ENCODE measurements at places on chromosomes 1 and 21.

DNA sequence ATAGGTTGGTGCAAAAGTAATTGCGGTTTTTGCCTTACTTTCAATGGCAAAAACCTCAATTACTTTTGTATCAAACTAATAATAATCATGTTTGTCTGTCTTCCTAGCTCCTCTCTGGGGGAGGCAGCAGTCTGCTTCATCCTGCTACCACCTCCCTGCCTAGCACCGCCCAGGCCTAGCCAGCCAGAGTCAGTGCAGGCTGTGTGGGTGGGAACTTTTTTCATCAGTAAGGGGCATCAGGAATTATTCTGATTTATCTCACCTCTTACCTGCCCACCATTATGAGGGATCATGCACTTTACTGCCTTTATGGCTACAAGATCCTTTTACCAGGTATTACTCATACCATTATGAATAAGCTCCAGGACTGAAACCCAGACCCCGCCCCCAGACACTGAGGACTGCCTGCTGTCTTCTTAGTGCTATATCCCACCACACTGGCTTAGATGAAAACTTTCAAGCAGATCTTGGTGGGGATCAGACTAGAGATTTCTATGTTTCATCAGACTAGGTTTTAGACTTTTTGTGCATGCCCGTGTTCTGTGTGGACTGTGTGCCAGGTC, 116.4 kb downstream of the PBX1 start:
- DNase-seq = no peak

- peak; percentile 78 for DNase-seq
Observed at GRCh38 chr1:17059391-17060305, 5.8 kb upstream of the SDHB start.

DNA sequence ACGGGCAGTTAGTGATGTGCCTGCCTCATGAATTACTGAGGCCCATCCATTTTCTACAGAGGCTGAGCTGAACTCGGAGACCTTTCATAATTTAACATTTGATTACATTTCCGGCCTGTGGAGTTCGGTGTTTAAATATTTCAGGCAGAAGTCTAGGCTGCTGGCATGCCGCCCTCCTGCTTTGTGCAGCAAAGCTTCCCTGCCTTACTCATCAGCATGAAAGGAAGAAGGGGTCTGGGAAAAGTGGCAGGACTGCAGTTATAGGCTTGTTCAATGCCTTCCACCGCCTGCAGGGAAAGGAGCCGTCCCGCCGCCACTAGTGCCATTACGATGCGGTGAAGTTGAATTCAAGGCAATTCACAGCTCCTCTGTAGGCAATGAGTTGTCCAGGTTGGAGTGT, 527.9 kb downstream of the NPHP4 start:
- no peak for DNase-seq

- no peak for DNase-seq
Observed at GRCh38 chr1:29806646-29807319, 570.5 kb downstream of the PTPRU start.

- no peak for DNase-seq
Observed at GRCh38 chr1:216723274-216723780, at the start of gene ESRRG. ESRRG (minus strand) TSS chr1:216723429; CDS start chr1:216723299, 130 bp downstream.

DNA sequence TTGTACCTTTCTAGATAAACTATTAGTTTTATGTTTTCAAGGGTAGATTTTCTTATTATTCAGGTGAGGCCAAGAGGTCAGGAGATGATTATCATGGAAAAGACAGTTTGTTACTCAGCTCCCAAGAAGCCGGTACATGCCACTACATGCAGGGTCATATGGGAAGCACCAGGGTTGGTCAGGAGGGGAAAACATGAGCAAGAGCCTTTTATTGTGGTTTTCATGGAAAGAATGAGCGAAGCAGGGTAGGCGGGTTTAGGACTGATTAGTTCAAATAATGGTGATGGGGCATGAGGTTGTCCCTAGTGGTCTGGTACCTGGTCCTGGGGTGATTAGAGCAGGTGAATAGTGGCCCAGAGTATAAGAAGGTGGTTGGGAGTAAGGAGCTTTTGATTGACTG, 189.9 kb downstream of the APP start:
- DNase-seq = no peak

GRCh38 chr1:218164930-218165700, 120.0 kb upstream of the RRP15 start:
- peak; percentile 18 for DNase-seq
